ENCODE measurements at places on chromosomes 4 and X. TPM values are rescaled to one million over a fixed set of nuclear protein-coding genes. Genes with fewer than 3 reads are reported as not detected.

Gene SETD7
- total RNA-seq = 11.5 TPM

Gene ZNF732
- not detected for total RNA-seq

Gene RPA4
- total RNA-seq = 0.43 TPM

Gene DMRTC1
- total RNA-seq = not detected

Gene MAGEB4
- total RNA-seq = not detected

Gene CD38
- 176 TPM for total RNA-seq

Gene COMMD8
- total RNA-seq = 20.0 TPM

Gene PCSK1N
- total RNA-seq = not detected

Gene RTL5
- total RNA-seq = 0.18 TPM

Gene CENPVL1
- not detected for total RNA-seq

Gene GAGE1
- not detected for total RNA-seq

Gene USP53
- 4.6 TPM for total RNA-seq

Gene ZNF595
- 5.0 TPM for total RNA-seq

Gene HTR2C
- total RNA-seq = not detected

Gene LRAT
- total RNA-seq = not detected

Gene F11
- not detected for total RNA-seq

Gene WDR17
- total RNA-seq = 1.2 TPM

Gene OTUD4
- 53.8 TPM for total RNA-seq

Gene ATXN3L
- not detected for total RNA-seq

Gene LNX1
- total RNA-seq = not detected

Gene XAGE1A
- not detected for total RNA-seq

Gene TSPAN7
- not detected for total RNA-seq

Gene F8A2
- total RNA-seq = not detected

Gene KLHL13
- total RNA-seq = 0.25 TPM

Gene OTUD6A
- total RNA-seq = not detected

Gene LINC00632
- total RNA-seq = 3.1 TPM

Gene GAGE12F
- total RNA-seq = not detected

Gene TRAPPC2
- 23.7 TPM for total RNA-seq

Gene GPRIN3
- 42.3 TPM for total RNA-seq

Gene VBP1
- total RNA-seq = 63.8 TPM

Gene PABPC1L2A
- total RNA-seq = not detected

Gene RHOXF1
- total RNA-seq = not detected

Gene BRS3
- total RNA-seq = not detected

Gene TMSB15C
- 3.9 TPM for total RNA-seq

Gene PJA1
- total RNA-seq = 15.0 TPM

Gene CDS1
- not detected for total RNA-seq

Gene TEX13A
- total RNA-seq = not detected

Gene GAGE13
- not detected for total RNA-seq

Gene TAF7L
- total RNA-seq = 0.09 TPM

Gene TRIML2
- not detected for total RNA-seq

Gene EGF
- not detected for total RNA-seq

Gene ANKRD50
- total RNA-seq = 0.39 TPM

Gene SERTM2
- not detected for total RNA-seq

Gene ARSJ
- total RNA-seq = not detected

Gene CYBB
- total RNA-seq = not detected

Gene NPY1R
- total RNA-seq = not detected

Gene VEGFC
- total RNA-seq = 0.34 TPM

Gene TMEM131L
- 41.9 TPM for total RNA-seq

Gene PTTG2
- 1.9 TPM for total RNA-seq

Gene ADGRA3
- total RNA-seq = 14.0 TPM

Gene RWDD4
- 14.1 TPM for total RNA-seq

All from T-helper 2 cell treated with Interferon-gamma antibody and Interleukin-4, amounts not matched to agents 100 ng/mL and 5 ng/mL, for 36 hours (primary cell).